ENCODE measurements at places on chromosomes 16 and 17. TPM values are rescaled to one million over a fixed set of nuclear protein-coding genes. Genes with fewer than 3 reads are reported as not detected.

DNA sequence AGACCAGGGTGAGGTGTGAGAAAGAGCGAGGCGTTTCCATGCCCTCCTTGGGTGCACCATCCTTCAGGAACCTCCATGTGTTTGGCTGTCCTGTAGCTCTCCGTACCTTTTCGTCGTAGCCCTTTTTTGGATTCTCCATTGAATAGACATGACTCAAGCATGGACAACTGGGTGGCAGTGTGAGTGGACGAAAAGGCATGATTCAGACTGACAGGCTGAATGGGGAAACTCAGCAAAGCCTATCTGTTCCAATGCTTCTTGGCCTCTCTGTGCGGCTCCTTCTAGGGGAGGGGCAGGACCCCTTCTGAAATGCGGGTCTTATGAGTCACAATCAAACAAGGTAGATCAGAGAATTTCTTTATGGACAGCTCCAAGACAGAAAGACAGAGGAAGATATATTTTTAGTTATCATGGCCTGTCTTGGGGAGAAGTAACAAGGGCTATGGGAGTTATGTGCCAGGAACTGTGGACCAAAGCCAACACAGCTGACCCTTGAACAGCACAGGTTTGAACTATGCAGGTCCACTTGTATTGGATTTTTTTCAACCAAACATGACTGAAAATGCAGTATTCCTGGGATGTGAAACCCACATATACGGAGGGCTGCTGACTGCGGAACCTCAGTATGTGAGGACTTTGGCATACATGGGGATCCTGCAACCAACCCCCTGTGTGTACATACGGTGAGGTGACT lies 22.9 kb downstream of the ADORA2B start:
- no peak for DNase-seq

- no peak for DNase-seq
Observed at GRCh38 chr17:4987767-4988567, 492 bp upstream of the CAMTA2 start.

GRCh38 chr16:57707331-57707730 lies 12.7 kb downstream of the DRC7 start:
- DNase-seq: peak; percentile 21

- DNase-seq: no peak
Observed at GRCh38 chr17:63191610-63192009, 225.6 kb downstream of the TANC2 start.

- DNase-seq: no peak
Observed at GRCh38 chr16:54216688-54217087, 69.9 kb downstream of the IRX3 start.

DNA sequence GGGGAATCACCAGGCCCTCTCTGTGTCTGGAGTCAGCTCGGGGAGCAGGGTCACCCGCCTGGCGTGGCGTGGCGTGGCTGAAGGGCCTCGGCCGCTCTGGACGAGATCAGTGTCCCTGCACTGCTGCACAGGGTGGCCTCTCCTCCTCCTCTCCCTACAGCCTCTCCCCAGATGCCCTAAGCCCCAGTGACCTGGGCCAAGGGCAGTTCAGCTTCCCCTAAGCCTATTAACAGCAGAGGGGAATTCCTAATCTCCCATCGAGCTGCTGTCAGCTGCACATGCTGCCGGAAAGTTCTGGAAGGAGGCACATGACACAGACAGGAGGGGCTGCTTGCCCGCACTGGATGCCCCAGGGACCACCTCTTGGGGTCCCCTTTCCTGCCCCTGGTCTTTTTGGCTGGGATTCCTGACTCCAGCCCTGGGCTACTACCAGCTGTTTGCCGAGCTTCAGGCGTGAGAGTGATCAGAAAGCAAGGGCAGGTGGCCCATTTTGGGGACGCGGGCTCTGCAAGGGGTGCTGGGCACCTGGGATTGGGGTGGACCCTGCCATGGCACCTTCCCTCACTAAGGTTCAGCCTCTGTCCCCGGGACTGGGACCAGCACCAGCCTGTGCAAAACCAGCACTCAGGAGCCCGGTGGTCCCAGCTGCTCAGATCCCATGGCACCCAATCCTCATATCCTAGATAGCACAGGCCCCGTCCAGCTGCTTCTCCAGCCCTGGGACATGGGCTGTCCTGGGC lies 794 bp downstream of the PDE6G start:
- no peak for DNase-seq

GRCh38 chr16:11328172-11329070 lies 16.8 kb upstream of the RMI2 start:
- peak; percentile 56 for DNase-seq

DNA sequence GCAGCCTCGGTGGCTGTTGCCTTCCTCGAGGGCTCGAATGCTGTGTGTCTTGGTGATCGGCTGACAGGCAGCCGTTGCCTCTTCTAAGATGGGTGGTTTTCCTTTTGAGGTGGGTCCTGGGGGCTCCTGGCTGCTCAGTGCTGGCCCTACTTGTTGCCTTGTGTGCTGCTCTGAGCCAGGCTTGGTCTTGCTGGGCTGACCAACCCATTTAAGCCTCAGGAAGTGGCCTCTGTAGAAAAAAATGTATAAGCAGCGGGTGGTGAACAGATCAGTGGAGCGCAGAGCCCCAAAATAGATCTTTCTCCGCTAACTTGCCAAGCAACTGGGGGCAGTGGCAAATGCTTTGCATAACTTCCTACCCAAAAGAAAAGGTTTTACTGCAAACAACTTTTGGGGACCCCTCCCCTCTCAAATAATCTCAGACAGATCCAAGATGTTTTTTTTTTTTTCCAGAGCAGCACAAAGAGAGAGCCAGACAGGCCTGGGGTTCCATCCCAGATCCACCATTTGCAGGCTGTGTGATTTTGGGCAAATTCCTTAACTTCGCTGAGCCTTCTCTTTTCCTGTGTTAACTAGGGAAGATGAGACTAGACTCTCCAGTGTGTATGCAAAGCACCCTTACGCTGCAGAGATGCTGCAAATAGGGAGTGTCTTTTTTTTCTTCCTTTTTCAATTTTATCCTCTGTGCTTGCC lies 42.5 kb downstream of the PLCG2 start:
- no peak for DNase-seq

DNA sequence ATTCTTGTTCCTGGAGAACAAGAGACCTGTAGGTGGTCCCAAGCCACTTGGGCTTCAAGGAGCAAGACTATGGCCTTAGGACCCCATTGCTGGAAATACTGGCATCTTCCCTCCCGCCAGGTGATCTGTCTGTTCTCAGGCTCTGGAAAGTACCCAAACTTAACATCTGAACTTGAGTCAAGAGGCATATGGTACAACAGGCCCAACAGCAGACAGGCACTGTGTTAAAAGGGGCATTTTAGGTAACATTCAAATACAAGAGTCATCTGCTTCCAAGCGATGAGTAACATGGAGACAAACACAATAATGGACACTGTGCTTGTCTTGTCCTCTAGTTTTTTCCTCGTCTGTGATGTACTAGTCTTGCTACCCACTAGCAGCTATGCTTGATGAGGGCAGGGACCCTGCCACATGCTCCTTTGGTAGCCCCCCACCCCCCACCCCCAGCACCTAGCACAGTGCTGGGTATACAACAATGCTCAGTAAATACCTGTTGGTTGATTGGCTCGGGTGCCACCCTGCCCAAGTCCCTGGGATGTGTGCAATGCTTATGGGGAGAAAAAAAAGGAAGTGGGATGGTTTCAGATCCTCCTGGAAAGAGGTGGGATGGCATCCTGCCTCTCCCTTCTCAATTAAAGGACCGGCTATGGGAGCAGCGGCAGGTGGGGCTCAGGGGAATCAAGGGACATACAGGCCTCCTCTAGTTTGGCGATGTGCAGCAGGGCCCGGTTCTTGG lies 19.4 kb downstream of the CSF3 start:
- DNase-seq: no peak

- DNase-seq: no peak
Observed at GRCh38 chr17:35132816-35133550, 9.1 kb downstream of the NLE1 start.

GRCh38 chr17:38579083-38579480 lies 26.7 kb downstream of the SRCIN1 start:
- DNase-seq: no peak

DNA sequence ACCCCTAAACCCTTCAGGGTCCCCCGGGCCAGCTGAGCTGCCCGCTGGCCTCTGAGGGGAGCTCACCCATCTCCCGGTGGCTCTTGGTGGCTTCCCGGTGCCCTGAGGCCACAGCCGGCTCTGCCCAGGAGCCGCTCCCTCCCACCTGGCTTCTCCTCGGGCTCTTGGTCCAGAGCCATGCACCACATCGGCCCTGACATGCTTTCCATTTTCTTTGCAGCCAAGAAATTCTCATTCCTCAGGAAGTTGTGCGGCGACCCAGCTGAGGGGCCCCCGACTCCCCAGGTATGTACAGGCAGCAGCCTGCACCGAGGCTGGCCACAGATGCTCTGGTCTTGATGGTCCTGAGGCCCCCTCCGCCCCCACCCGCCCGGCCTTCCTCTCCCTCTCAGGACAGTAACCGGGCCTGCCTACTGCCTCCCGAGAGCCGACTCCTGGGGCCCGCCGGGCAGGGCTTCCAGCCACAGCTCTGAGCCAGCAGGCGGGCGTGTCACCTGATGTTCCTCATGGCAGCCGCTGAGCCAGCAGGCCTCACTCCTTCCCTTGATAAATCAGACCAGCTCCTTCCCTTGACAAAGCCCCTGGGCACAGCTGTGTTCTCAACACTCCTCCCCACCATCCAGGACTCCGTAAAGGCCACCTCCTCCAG lies 28.4 kb upstream of the ZFPM1 start:
- DNase-seq: no peak

DNA sequence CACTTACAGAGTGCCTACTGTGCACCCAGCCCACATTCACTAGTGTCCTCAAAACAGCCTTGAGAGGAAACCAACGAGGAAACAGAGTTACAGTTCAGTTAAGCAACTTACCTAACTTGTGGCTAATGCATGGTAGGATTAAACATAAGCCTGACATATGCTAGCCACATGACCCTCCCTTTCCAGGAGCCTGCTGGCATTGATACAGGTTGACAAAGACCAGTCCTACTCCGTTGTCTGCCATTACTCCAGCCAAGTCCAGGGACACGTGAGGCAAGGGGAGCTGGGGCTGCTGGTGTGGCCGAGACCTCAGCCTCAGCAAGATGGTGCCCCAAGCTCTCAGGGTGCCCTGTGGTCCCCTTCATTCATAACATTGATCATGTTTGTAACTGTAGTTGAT lies 37.9 kb downstream of the SNX20 start:
- DNase-seq: no peak

DNA sequence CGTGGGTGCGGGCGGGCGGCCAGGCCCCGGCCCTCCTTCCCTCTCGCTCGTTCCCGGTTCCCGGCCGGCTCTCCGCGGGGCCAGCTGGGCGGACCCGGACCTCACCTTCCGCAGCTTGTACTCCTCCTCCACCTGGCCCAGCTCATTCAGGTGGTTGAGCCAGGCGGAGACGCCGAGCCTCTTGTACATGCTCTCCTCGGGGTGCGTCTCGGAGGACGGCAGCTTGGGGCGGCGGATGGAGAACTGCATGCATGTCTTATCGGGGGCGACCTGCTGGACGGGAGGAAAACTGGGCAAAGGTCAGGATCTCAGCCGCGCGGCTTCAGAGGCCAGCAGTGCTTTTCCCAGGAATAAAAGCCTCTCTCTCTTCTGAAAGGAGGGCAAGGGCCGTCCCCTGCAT lies 85.4 kb downstream of the TBC1D16 start:
- peak; percentile 57 for DNase-seq

DNA sequence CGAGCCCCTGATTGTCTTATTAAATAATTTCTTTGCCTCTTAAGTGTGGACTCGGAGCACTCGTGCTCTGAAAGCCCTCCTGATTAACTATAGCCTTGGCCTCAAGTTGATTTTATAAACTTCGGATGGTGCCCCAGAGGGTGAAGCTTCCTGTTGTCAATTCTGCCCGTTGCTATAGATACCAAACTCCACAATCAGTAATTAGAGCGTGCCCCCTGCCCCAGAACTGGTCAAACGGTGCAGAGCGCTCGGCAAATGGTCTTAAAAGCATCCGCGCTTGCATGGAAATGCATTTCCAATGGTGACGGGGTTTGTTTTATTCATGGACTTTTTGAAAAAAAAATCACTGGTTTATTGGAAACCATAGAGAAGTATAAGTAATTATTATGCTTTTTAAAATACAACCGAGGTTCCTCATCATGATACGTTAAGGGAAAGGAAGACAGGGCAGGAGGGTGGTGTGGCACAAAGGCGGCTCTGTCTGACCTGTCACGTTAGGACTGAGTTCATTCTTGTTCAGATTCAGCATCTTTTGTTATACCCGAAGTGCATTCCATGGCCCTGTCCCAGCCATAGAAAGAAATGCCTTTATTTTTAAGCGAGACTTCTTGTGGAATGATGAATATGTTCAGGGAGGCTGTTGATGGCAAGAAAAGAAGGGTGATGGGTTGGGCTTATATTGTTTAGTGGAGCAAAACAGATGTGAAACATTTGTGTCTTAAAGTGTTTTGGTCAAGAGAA lies 476.4 kb downstream of the MAF start:
- DNase-seq: no peak

- DNase-seq: no peak
Observed at GRCh38 chr16:71526111-71526631, at the start of gene CHST4. Gene CHST4, plus strand, starts transcription at chr16:71526426. Its CDS starts 10,252 bp downstream, at chr16:71536678.

- peak; percentile 48 for DNase-seq
Observed at GRCh38 chr16:4664538-4665418, 28.6 kb upstream of the NUDT16L1 start.

DNA sequence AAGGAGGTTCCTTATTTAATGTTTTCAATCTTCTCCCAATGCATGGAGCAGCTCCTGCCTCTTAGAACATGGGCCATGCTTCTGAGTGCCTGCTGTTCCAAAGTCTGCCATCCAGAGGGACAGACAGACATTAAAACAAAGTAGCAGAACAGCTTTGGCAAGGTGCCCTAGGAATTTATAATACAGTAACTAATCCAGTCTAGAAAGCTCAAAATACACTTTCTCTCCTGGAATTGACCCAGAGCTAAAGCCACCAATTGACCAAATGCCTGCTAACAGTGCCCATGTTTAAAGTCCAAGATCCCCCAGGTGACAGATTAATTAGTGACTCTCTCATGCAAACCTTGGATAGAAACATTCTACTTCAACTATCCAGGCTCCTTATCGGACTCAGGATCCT lies 11.1 kb upstream of the CHRNE start:
- DNase-seq: no peak

- DNase-seq: no peak
Observed at GRCh38 chr17:46862949-46863348, 11.6 kb downstream of the WNT9B start.

- DNase-seq: no peak
Observed at GRCh38 chr17:83202002-83203000, 122.9 kb downstream of the METRNL start.

The KRT20 gene
- 0.53 TPM for total RNA-seq

The TBC1D3L gene
- 20.0 TPM for total RNA-seq

The EPX gene
- total RNA-seq: not detected

The NKD1 gene
- total RNA-seq: 37.9 TPM

The TBC1D3H gene
- not detected for total RNA-seq

The ABCA10 gene
- total RNA-seq: not detected

The NLRC3 gene
- not detected for total RNA-seq

The OSGIN1 gene
- total RNA-seq: 18.6 TPM

The ANKRD40 gene
- 114 TPM for total RNA-seq

The NPIPB12 gene
- 53.1 TPM for total RNA-seq

The MOSMO gene
- 10.9 TPM for total RNA-seq
